ENCODE measurements at places on chromosomes 11 and 22.

GRCh38 chr11:112705148-112705547 is 256.1 kb upstream of the NCAM1 start:
- DNase-seq = no peak

GRCh38 chr11:67032830-67033551 is 10.1 kb downstream of the SYT12 start:
- DNase-seq = no peak

DNA sequence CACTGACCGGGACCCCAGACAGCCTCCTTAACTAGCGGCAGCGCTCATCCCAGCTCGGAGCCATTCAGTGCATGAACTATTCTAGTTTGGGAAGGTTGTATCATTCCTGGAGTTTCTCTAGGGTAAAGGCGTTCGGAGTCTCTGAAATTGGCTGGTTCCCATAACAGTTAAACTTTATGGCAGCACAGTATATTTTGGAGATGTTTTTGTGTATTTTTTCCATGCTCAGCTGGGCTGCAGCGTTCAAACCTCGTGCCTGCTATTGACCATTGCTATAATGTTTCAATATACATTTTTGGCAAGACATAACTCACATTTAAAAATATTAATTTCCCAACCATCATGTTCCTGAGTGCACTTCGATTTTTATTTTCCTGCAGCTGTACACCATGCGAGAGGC is 169.7 kb downstream of the ST3GAL4 start:
- DNase-seq = no peak

DNA sequence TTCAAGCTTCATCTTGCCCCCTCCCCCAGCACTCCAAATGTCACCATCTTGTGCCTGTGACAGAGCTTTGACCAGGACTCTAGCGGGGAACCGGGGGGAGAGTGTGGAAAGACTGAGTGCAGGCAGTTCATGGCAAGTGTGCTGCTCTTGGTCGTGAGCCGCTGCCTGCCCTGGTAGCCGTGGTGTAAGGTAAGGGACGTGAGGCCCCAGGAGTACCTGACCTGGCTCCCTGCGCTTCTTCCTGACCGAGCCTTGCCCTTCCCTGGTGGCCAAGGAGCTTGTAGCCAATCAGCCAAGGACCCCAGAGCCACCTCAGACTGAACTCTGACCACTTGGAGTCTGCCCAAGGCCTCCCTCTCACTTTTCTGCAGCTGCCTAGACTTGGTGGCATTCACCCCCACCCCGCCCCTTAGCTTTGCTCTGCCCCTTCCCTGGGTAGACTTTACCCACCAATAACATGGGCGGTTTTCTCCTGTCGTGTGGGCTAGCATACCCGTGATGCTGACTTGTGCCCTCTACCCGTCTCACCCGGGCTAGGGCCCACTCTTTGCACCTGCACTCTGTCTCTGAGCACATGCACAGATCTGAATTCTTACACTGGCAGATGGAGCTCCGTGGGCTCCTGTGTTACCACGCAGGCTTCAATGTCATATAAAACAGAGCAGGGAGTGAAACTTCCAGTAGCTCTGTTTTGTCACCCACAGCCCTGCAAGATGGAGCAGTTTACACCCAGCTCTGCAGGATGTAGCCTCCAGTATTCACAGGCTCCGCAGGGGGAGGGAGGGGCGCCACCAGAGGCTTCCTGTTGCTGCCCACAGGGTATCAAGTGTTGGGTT is 1.5 kb downstream of the DGKZ start:
- DNase-seq = peak; percentile 57

DNA sequence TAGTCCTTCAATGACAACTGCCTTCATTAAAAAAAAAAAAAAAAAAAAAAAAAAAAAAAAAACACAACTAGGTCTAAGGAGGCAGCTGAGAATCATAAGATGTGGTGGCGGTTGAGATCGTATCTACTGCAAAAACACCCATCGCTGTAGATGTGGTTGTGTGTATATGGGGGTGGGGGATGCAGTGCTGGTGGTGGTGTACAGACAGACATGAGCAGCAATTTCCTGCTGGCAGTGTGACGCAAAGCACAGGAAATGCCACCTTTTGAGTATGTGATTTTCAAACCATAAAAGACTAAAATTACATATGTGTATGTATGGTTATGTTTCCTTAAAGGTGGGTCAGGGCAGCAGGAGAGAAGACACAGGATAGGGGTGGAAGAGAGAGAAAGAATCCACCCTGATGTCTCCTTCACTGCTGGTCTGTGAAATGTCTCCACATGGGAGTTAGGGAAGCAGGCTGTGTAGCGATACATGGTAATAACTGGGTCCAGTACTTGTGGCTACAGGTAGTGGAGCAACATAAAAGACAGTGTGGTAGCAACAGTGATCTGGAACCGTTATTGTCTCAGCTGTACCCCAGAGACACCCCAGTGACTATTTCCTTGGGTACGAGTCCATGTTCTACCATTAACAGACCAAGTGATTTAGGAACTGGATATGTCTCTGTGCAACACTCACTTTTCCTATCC is 57.9 kb downstream of the SYTL2 start:
- DNase-seq = peak; percentile 86

DNA sequence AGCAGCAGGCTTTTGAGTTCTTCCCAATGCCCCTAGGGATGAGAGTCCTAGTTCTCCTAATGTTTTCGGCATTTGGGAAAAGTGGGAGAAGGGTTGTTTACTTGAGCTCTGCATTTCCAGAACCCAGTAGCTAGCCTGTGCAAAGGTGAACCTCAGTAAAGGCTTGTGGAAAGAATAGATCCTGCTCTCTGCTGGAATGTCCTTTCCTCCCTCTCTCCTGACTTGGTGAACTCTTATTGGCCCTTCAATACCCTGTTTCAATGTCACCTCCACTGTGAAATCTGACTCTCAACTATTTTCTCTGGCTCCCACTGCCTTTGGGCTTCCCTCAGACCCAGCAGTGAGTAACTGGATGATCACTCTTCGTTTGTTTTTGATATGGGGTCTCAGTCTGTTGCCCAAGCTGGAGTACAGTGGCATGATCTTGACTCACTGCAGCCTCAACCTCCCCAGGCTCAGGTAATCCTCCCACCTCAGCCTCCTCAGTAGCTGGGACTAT is 2.4 kb upstream of the UVRAG start:
- DNase-seq = no peak

GRCh38 chr11:12399355-12399754 is 22.0 kb downstream of the PARVA start:
- DNase-seq = no peak

DNA sequence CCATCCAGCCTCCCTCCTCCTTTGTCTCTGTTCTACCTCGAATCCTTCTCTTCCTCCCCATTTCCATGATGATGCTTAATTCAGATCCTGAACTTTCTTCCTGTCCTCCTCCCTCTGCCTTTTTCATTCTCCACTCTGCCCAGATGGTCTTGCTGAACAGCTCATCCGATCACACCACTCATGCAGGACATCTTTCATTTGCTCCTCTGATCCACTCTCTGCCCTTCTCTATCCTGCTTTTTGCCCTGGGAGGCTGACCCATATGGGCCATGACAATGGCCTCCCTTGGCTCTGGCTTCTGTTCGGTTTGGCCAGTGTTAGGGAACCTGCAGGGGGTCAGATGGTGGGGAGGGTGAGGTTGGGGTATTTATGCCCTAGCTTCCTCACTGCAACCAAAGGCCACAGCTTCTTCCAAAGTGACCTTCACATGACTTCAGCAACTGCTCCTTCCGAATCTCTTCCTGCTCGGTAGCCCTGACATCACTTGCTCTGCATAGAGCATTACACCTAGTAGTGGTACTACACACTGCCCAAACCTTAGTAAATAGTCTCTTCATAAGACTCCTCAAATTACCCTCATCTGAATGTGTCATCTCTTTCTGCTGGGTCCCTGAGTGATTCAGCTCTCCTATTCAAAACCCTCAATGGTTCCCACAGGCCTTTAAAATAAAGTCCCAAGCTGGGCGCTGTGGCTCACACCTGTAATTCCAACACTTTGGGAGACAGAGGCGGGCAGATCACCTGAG is 32.7 kb upstream of the MICAL2 start:
- no peak for DNase-seq

DNA sequence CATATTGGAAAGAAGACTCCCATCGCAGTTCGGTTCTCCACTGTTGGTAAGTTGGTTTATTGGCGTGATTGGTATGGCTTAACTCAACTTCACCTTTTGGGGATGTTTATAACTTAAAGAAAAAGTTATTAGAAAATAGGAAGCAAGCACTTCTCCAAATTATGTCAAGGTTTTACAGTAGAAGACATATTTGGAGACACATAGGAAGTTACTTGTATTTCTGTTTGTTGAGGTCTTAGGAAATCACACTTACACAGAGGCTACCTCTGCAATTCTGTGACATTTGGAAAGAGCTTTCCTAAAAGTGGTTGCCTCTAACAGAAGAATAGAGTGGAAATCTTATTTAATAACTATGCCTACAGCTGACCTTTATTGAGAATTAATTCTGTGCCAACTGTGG is 12.3 kb downstream of the CAT start:
- DNase-seq = no peak

- DNase-seq = no peak
Measured at GRCh38 chr11:67544616-67545242, 21.5 kb upstream of the CABP2 start.

DNA sequence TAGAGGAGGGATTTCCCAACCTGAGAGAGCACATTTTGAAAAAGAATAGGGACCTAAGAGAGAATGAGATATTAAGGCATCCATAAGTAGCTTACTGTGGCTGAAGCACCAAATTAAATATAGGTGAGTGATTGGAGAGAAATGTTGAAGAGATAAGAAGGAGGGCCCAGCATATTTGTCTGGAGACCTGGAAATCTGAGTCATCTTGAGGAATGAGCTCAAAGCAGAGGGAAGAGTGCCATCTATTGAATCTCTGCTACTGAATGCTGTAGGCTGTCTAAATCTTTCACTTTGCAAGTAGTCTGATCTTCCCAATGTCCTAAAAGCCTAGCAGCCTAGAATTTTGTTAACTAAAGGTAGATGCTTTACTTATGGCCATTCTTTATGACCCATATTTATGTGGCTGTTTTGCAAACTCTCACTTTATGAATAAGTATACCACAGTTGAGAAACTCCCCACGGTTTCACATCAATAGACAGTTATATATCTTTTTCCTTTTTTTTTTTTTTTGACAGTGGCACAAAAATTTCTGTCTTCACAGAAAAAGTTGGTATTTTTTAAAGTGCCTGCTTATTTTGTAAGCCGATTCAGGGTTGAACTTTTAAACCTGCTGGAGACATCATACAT is 2093.5 kb downstream of the LRRC4C start:
- DNase-seq = no peak

DNA sequence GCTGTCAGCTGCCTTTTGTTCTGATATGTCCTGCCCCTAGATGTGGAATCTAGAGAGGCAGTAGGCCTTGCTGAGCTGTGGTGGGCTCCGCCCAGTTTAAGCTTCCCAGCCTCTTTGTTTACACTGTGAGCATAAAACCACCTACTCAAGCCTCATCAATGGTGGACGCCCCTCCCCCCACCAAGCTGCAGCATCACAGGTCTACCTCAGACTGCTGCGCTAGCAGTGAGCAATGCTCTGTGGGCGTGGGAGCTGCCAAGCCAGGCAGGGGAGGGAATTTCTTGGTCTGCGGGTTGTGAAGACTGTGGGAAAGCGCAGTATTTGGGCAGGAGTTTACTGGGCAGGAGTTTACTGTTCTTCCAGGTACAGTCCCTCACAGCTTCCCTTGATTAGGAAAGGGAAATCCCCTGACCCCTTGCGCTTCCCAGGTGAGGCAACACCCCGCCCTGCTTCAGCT is 98.5 kb downstream of the SMCO4 start:
- DNase-seq = no peak

GRCh38 chr11:45926536-45927331 is 4.3 kb downstream of the LARGE2 start:
- DNase-seq = no peak

GRCh38 chr11:66335531-66336233 is 552 bp downstream of the RIN1 start:
- no peak for DNase-seq

DNA sequence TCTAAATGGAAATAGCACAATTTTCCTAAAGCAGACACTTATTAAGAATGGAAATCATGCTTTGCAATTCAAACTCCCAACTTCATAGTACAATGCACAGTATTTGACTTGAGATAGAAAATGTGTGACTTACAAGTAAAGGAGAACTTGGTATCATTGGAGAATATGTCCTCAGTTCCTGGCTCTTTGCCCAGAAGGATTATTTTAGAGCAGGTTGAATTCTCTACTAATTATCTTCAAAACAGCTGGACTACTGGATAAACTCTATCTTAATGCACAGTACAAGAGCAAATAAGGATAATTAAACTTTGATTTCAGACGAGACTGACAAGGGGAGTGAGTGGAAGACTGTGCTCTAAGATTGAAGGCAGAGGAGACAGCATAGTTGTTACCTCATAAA is 839.4 kb downstream of the OPCML start:
- no peak for DNase-seq

- no peak for DNase-seq
Measured at GRCh38 chr11:19606856-19607655, 105.6 kb upstream of the NAV2 start.

GRCh38 chr11:83054001-83054400 is 17.7 kb downstream of the RAB30 start:
- DNase-seq = no peak

DNA sequence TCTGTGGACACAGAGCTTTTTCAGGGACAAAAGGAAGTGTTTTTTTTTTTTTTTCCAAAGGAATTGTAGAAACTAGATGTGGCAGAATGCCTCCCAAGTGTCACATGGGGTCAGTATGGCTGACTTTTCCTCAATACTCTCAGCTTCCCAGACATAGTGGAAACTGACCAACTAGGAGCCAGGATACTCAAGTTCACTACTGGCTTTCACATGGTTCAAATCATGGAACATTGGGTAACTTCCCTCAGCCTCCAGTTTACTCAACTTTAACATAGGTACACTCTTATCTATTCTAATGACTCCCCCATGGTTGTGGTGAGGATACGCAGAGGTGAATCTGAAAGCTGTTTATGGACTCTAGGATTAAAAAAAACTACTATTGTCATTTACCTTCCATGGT is 1.4 kb downstream of the SLC5A1 start:
- DNase-seq = no peak

GRCh38 chr22:39959640-39960447 is at the start of gene TMA7B:
TMA7B (plus strand) TSS chr22:39960397; CDS start chr22:39964375, 3,978 bp downstream.
- peak; percentile 19 for DNase-seq

DNA sequence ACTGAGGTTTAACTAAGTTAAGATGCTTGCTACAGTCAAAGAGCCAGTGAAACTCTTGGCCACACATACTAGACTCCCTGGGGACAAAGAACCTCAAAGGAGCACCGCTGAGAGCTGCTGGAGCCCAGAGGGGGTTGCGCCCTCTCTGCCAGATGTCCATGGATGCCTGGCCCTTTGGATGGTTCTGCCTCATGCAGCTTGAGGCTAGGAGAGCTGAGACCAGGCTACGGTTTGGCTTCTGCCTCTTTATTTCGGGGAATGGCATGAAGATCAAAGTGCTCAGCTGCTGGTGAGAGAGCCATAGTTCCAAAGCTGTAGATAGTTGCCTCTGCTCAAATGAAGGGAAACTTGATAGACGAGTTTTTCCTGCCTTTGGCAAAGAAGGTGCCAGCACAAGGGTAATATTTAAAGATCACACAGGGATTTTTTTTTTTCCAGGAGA is 43.0 kb downstream of the RASSF10 start:
- DNase-seq = no peak

- DNase-seq = no peak
Measured at GRCh38 chr22:44892803-44893730, 116.7 kb downstream of the PHF21B start.

GRCh38 chr11:130668751-130669150 is 220.3 kb downstream of the ADAMTS15 start:
- DNase-seq = no peak
